Mesothelial cell of epicardium (in vitro differentiated cells): ENCODE measurements at places on chromosomes 1 and 21.

DNA sequence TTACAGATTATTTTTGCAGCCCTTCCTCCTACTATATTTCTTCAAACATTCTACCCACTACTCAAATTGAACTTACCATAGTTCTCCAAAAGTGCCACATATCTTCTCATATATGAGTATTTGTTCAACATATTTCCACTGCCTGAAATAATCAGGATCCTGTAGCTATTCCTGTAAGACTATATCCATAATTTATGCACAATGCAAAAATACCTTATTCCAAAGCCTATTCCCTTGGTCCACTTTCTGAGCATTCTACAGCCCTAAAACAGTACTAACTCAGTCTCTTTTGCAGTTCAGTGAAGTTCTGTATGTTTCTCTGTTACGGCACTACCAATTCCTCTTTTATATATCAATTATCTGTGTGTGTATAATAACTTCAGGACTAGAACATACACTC is 1283.7 kb upstream of the ADGRL2 start:
- DNase-seq, result no peak

DNA sequence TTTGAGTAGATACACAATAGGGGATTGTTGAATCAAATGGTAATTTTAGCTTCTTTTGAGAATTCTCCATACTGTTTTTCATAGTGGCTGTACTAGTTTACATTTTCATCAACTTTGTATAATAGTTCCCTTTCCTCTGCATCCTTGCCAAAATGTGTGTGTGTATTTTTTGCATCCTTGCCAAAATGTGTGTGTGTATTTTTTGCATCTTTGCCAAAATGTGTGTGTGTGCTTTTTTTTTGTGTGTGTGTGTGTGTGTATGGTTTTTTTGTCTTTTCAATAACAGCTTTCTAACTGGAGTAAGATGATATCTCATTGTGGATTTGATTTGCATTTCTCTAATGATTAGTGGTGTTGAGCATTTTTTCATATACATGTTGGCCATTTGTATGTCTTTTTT is 105.4 kb downstream of the ATP6V1G3 start:
- DNase-seq, result no peak

DNA sequence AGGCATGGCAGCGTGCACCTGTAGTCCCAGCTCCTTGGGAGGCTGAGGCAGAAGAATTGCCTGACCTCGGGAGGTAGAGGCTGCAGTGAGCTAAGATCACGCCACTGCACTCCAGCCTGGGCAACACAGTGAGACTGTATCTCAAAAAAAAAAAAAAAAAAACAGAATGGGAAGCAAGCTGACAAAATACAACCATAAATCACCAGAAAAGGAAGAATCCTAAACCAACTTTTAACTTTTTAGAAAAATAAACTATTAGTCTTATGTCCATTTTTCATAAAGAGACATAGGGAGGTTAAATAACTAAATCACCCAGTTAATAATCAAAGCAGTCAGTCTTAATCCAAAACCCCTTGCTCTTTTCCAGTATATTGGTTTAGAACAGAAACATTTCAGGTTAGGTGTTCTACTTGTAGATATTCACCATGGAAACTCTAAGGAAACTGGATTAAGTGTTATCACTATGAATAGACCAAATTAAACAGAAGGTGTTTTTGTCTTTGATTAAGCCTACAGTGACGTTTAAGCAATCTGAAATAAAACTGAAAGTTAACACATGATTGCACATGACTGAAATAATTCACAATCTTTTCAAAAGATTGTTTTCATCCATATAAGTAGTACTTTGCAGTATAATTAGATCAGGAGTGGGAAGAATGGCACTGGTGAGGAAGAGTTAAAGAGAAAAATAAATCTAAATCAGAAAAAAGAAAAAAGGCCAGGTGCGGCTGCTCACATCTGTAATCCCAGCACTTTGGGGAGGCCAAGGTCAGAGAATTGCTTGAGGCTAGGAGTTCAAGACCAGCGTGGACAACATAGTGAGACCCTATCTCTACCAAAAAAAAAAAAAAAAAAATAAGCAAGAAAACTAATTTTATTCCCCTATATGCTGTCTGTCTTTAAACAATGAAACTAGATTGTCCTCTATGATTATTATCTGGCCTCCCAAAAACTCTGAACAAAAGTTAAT is 9.6 kb downstream of the CDC42BPA start:
- DNase-seq, result no peak

DNA sequence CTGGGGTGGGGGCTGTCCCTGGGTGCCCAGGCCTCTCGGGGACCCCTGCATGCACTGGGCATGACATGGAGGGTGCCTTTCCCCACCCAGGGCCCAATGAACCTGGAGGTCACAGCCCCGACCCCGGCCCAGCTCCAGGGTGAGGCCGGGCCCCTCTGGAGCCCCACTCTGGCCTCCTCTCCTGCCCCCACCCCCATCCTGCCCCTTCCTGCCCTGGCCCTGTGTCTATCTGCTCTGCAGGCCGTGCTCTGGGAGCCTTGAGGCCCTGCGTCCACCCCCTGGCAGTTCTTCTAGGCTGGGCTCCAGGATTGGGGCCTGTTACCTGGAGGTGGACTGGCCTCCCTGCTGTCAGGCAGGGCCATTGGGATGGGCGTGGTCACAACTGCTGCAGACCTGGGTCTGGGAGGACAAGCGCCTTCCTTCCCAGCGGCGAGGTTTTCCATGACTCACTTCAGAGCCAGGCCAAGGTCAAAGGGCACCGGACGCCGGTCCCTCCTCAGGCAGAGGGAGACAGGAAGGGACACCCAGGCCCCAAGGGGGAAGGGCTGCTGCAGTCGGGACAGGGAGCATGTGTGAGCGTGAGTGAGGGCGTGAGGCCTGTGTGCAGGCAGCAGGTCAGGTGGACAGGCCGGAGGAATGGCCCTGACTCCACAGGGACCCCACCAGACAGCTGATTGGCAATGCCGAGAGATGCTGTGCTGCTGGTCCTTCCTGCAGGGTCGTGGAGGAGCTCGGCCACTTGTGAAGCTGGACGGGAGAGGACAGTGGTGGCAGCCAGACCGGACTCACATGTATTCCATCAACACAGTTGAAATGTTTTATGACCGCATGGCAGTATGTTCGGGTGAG is 31.1 kb upstream of the POFUT2 start:
- no peak for DNase-seq

DNA sequence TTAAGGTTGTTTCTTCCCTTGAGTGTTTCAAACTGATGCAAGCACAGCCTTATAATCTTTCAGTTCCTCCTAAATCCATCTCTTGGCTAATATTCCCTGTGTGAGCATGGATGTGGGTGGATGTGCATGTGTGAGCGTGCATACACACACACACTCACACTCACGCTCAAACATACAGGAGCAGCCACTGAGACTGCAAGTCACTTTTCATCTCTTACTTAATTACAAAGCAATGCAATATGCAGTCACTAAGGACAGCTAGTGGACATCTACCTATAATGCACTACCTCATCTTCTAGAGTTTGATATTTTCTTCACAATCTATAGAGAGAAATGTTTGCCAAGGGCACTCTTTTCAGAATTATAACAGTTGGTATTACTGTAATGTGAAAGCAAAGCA is 1.4 kb downstream of the ESRRG start:
- no peak for DNase-seq
